Right ventricle myocardium superior (tissue), 1 donor: ENCODE measurements at places on chromosomes 2 and 18.

GRCh38 chr18:32968248-32968647, 195.4 kb upstream of the KLHL14 start:
- no peak for DNase-seq

DNA sequence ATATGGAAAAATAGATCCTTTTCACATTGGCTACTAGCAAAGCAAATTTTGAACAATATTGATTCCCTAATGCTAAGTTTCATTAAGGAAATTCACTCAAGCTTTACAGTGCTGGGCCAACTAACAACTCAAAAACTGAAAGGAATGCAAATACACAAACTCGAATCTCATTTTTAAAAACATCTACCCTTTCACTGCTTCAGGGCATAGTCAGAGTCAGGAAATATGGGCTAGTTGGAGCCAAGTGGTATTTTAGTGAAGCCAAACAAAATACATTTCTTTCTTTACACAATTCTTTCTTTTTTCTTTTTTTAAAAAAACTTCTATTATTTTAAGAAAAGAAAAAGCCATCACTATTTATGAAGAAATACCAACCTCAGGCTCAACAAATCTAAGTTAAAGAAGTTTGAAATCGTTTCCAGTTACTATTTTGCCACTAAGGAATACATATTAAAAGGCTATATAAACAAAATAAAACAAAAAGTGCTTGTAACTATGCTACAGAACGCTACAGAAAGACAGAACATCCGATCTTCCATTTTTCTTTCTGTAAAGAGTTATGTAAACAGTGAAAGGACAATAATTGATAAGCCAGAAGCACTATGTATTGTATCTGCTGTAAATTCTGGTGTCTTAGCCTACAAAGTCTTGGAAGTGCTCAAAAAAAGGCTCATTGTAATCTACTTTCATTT, 113.6 kb upstream of the STK17B start:
- DNase-seq = no peak

- no peak for DNase-seq
Observed at GRCh38 chr2:230343747-230344146, 16.8 kb downstream of the SP140L start.

GRCh38 chr2:46010925-46011490, 286.2 kb upstream of the EPAS1 start:
- no peak for DNase-seq

GRCh38 chr2:218927422-218927821, 32.0 kb upstream of the CDK5R2 start:
- DNase-seq = no peak

DNA sequence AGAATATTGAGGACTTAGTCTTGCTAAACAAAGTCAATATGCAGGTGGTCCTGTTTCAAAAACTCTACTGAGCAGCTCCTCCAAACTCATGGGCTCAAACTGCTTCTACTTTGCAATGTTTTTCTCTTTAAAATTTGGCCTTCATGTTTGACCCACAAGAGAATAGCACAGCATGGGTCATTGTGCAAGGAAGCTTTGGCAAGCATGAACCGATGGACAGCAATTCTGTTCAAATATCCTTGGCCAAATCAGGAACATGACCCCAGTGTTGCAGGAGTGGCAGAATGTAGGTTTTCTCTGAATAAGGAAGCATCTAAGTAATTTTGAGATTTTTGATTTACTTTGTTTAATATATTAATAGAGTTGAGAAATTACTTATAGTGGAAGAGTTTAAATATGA, 477.9 kb downstream of the KCNJ3 start:
- no peak for DNase-seq

DNA sequence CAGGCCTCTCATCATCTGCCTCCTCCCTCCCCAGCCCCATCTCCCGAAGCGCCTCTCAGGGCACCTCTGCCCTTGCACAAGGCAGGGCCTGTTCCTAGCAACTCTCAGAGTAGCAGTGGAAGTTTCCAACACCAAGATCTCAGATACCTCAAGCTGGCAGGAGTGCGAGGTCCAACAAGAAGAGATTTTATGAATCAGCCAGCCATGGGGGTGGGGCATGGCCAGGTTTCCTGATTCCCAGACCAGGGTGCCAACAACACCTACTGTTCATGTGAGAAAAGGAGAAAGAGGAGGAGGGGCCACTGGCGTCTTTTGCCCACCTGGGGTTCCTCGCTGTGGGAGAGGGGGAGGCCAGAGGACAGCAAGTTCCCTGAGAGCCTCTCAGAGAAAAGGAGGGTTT, 6.6 kb upstream of the STEAP3 start:
- no peak for DNase-seq

GRCh38 chr2:149768320-149768799, 180.8 kb upstream of the MMADHC start:
- DNase-seq = no peak

DNA sequence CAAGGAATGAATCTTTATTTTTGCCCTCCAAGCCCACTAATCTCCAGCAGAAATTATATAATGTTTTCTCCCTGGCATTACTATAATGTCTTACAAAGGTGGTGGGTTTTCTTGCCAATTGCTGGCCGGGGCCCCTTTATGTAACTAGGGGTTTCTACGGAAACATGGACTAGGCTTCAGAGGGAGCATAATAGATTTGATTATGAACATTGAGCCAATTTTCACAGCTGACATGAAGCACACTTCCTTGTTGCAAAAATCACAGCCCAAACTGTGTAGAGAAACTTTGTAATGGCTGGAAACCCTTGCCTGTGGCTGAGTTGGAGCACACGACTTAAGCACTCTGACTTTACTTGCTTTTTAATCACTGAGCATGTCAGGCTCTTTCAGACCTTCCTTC, 3.8 kb upstream of the CYRIA start:
- DNase-seq = no peak

DNA sequence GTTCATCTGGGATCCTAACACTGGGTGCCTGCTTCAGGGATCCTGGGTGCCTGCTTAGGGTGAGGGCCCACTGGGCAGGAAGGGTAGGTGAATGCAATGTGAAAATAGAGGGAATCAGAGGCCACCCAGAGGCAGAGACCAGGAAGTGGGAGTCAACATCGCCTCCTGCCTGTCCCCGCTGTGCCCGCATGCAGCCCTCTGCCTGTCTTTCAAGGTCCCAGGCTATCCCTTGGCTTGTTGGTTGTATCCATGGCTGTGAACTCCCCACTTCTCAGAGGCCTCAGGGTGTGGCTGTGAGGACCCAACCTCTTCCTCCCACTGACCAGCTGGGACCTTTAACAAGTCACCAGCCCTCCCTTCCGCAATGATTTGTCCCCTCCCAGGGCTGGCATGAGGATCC, 26.5 kb downstream of the PSD4 start:
- no peak for DNase-seq

- no peak for DNase-seq
Observed at GRCh38 chr18:77316008-77316407, 66.4 kb downstream of the GALR1 start.

- no peak for DNase-seq
Observed at GRCh38 chr18:78295262-78295661, 684.4 kb upstream of the SALL3 start.

GRCh38 chr2:158095269-158095668, 6.4 kb upstream of the UPP2 start:
- DNase-seq = no peak

DNA sequence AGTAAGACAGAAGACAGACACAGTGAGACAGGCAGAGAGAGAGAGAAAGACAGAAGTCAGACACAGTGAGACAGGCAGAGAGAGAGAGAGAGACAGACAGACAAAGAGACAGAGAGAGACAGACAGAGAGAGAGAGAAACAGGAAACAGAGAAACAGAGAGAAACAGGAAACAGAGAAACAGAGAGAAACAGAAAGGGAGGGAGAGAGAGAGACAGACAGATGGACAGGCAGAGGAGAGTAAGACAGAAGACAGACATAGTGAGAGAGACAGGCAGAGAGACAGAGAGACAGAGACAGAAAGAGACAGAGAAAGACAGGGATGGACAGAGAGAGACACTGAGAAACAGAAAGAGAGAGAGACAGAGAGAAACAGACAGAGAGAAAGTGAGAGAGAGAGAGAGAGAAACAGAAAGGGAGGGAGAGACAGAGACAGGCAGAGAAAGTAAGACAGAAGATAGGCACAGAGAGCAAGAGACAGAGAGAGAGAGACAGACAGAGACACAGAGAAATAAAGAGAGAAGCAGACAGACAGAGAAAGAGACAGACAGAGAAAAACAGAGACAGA, 109.3 kb upstream of the ANKRD30BL start:
- DNase-seq = no peak

DNA sequence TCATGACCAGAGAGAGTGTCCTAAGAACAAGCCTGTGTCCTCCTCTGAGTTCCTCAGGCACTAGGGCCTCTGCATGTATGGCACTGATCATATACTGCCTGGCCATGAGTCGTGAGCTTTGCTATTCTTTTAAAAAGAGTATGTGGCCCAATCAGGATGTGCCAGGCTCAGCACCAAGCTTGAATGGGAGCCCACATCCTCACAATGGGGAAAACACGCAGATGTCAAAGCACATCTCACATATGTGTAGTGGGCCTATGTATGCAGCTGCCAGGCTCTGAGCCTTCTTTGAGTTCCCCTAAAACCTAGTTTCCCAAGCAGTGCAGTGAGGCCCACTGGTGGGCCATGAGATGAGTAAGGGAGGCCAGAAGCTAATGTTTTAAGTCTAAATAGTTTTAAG, 69.9 kb upstream of the SLC1A4 start:
- no peak for DNase-seq

GRCh38 chr2:23940718-23941620, 706 bp downstream of the UBXN2A start:
- no peak for DNase-seq

GRCh38 chr2:122681626-122682025, 926.2 kb downstream of the TSN start:
- no peak for DNase-seq

DNA sequence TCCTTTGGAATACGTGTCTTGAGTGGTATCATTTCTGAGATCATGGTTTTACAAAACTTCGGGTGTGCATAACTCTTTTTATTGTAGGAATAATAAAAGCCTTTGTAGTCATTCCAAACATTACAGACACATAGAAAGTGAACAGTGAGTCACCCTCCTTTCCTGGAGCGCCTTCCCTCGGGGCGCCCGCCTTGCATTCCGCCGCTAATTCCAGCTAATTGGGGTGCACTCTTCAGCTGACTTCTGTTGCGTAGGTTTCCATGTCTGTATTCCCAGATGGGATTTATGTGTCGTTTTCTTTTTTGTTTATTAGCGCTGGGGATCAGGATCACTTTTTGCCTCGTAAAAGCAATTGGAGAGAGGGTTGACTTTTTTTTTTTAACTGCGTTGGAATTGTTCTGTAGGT, 18.7 kb downstream of the SH3BP4 start:
- DNase-seq = no peak

DNA sequence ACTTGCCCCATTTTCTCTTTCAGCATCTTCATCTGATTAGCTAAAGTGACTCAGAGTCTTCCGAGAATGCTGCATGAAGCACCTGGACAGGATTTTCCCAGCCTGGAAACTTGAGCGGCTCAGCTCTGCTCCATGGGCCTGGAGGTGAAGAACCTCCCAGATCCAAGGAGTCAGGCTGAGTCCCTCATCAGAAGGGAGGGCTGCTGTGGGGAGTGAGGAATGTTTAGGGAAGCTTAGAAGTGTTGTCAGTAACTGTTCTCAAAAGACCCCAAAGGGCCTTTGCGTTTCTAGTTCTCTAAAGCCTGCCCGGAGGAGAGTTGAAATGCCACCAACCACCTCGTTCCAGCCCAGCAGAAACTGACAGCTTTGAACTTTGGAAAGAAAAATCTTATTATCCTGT, 157.1 kb downstream of the CLIP4 start:
- no peak for DNase-seq

DNA sequence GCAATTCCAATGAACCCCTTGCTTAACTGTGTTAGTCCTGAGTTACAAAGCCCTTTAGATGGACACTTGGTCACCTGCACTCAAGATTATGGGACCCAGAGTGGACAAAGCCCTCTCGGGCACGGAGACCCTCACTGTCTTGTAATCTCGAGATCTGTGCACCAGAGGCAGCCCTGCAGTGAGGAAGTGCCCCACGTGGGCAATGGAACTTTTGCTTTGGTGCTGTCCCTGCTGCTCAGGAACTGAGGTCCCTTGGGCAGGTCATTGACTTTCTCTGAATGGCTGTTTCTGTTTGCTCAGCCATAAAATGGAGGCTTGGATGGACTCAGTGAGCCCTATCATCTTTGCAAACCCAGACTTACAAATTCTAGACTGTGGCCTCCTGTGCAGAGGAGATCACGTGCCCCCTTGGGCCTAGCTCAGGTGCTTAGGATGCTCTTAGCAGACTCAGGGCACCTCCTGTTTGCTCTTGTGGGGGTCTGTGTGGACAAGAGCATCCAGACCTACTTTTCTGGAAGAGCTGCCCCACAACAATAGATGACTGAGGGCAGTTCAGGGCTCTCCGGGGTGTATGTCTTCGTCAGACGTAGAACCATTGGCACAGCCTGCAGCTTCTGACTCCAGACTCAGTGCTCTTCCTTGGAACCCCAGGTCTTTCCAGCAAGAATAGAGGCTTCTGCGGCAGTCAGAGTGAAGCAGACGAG, 94.5 kb upstream of the HS6ST1 start:
- DNase-seq = no peak

- no peak for DNase-seq
Observed at GRCh38 chr2:117555965-117556364, 258.5 kb upstream of the DDX18 start.

- no peak for DNase-seq
Observed at GRCh38 chr2:121688820-121689219, 39.6 kb upstream of the CLASP1 start.

DNA sequence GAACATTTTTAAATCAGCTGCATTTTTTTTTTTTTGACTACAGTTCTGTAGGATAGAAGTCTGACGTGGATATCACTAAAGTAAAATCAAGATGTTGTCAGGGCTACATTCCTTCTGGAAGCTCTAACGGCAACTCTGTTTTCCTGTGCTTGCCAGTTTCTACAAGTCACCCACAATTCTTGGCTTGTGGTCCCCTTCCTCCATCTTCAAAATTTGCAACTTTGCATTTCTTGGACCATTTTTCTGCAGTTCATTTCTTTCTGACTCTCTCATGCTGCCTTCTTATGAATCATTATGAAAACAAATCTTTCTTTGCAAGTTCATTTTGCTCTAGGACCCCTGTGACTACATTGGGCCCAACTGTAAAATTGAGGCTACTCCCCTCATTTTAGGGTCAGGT, 367.9 kb downstream of the DSC3 start:
- no peak for DNase-seq

GRCh38 chr2:72138921-72139381, 8.7 kb downstream of the CYP26B1 start:
- DNase-seq = peak; percentile 25

GRCh38 chr2:238413368-238413767, 13.4 kb upstream of the ASB1 start:
- DNase-seq = no peak

- no peak for DNase-seq
Observed at GRCh38 chr2:152243761-152244640, 68.4 kb upstream of the STAM2 start.

- no peak for DNase-seq
Observed at GRCh38 chr18:44747157-44747556, 66.5 kb downstream of the SETBP1 start.

- DNase-seq = peak; percentile 79
Observed at GRCh38 chr18:10041180-10041579, 127.4 kb downstream of the VAPA start.

DNA sequence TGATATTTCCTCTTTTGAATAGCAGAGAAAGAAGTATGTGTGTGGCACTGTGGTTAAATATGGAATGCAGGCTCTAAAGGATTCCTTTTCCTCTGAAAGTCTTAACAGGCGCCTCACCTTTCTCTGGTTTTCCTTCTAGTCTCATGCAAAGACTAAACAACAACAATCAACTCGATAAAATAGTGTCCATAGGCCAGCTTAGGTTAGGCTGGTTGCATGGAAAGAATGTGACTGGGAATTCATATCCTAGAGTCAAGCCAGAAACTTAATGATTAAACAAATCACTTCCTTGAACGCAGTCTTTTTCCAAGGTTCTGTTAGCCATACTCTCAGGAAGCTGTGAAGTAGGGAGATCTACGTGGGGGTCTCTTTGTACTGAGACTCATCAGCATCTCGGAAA, 800.8 kb upstream of the ID2 start:
- no peak for DNase-seq
